Fibroblast of skin of left biceps (primary cell): ENCODE measurements at places on chromosomes 4 and X.

DNA sequence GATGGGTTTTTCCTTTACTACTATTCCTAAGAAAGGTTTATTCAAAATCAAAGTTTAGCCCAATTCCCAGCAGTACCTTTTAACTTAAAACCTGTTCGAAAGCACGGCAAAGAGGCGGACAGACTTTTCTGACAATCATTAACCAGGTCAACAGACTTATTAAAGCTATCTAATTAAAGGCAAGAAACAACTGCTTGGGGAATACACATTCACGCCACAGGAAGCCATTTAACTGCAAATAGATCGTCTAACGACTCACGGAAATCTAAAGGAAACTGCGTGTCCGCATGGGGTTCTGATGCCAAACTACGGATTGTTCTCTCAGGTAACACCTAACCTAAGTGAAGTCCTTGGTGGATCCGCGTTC, 663 bp upstream of the USP53 start:
- no peak for DNase-seq

GRCh38 chrX:48761674-48762471, at the start of gene GLOD5:
Gene GLOD5, plus strand, starts transcription at chrX:48761747. Its CDS starts 44 bp downstream, at chrX:48761791.
- no peak for DNase-seq

DNA sequence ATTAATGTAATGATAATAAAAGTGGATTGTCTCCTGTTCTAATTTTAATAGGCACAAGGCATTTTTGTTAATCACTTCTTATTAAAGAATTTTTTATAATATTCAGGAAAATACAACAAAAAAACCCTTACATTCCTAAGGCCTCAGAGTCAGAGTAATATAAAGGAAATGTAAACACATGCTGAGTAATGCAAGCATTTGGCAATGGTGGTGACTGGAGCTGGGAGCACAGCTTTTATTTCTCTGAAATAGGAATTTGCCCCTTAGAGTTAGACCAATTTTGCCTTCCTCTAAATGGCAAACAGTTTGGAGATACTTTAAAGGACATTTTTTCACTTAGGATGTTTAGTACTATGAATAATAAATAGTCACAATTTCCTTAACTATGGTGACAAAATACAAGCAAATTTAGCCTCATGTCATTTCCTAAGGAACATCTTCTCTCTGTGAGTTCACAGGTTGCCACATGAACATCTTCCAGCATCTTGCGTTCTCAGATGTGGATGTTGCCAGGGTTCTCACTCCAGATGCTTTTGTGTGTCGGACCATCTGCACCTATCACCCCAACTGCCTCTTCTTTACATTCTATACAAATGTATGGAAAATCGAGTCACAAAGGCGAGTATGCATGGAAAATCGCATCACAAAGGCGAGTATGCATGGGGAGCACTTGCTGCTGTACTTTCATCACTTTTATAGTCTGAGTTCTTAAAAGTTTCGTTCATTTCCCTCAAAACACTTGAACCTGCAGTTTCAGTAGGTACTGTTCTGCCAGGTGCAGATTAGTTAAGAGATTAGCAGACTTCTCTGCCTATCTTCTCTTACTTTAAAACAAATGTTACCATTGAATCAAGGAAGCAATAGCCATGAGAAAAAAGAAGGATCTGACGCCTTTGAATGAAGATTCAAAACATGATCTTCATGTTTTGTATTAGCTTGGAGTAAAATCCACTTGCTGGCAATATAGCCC, 15.9 kb upstream of the F11 start:
- DNase-seq = no peak

- DNase-seq = no peak
Measured at GRCh38 chr4:168866635-168867034, 143.4 kb downstream of the CBR4 start.

- DNase-seq = no peak
Measured at GRCh38 chr4:4980621-4981230, 38.5 kb downstream of the CYTL1 start.
